Thoracic aorta endothelial cell (primary cell): ENCODE measurements at places on chromosomes 5 and 9. TPM values are rescaled to one million over a fixed set of nuclear protein-coding genes. Genes with fewer than 3 reads are reported as not detected.

TMC1 gene
- total RNA-seq: 2.2 and 3.2 TPM in 2 replicates

GARIN3 gene
- not detected in 2 replicates for total RNA-seq

RABL6 gene
- total RNA-seq: 68.1 and 77.0 TPM in 2 replicates

TMEM215 gene
- total RNA-seq: not detected in 2 replicates

MEF2C gene
- 48.9 and 63.5 TPM in 2 replicates for total RNA-seq

RAD23B gene
- 132 and 154 TPM in 2 replicates for total RNA-seq

SIT1 gene
- not detected in 2 replicates for total RNA-seq

ARHGEF28 gene
- 110 and 120 TPM in 2 replicates for total RNA-seq

IRX2 gene
- total RNA-seq: not detected in 2 replicates

FAM219A gene
- 18.8 and 25.6 TPM in 2 replicates for total RNA-seq

REEP2 gene
- total RNA-seq: 2.8 and 5.6 TPM in 2 replicates

PALM2AKAP2 gene
- 0.22 and 1.2 TPM in 2 replicates for total RNA-seq

PAIP1 gene
- 89.9 and 120 TPM in 2 replicates for total RNA-seq

CCDC192 gene
- total RNA-seq: not detected in 2 replicates

FOXD4 gene
- total RNA-seq: 0.14 and 0.27 TPM in 2 replicates

LEAP2 gene
- total RNA-seq: 0.50 and 0.53 TPM in 2 replicates

RNF183 gene
- not detected in 2 replicates for total RNA-seq

RNF208 gene
- 0.13 and 0.43 TPM in 2 replicates for total RNA-seq
